ENCODE measurements at places on chromosomes 7 and 10.

DNA sequence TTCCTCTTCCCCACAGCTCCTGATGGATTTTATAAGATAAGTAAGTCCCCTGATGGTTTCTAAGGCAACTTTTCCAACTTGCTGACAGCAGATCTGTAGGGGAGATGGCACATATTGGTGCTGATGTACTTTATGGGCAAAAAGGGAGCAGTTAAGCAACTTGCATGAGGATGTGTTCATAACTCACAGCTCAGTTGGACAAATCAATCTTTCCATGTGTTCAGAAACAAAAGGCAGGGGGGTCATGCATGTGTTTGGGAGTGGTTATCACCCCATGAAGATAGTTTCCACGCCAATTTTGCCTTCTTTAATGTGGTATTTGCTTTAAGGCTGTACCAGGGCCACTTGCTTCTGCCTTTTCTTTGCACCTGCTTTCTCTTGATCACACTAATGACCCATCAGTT, 6.1 kb downstream of the RBM20 start:
- DNase-seq, result no peak

GRCh38 chr10:113267619-113268562, 285.0 kb upstream of the HABP2 start:
- DNase-seq, result no peak

- DNase-seq, result no peak
Observed at GRCh38 chr7:95321720-95322119, 2.6 kb downstream of the PON1 start.

DNA sequence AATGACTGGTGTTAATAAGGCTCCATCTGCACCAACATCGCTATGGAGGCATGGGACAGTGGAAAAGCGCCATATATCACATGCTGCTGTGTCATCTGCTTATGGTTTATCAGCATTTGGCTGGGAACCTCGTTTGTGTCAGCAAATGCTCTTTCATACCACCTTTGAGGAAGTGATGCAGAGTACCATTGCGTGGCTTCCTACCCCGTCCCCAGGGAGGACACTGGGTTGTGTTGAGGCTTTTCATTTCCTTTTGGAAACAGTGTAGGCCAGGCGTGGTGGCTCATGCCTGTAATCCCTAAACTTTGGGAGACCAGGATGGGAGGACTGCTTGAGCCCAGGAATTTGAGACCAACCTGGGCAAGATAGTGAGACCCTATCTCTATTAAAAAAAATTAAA, 6.8 kb downstream of the TACR2 start:
- no peak for DNase-seq

GRCh38 chr10:77359287-77359691, 278.3 kb downstream of the KCNMA1 start:
- no peak for DNase-seq

- DNase-seq, result no peak
Observed at GRCh38 chr7:93578762-93579161, 4.2 kb upstream of the CALCR start.

DNA sequence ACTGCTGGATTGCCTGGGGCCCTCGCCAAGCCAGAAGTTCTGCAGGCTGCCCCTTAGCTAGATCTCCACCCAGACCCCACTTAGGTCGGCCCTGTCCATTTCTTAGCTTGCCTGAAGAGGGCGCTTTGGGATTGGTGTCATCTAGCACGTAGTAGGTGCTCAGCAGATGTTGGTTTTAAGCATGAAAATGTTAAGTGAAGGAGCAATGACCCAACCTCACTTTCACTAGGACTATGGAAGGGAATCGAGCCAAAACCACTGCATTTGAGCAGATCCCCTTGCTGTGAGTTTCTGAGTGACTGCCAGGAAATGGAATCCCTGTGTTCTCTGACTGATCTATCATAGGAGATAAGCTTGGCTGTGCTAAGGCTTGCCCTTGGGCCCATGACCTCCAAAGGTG, 131.7 kb upstream of the EEPD1 start:
- DNase-seq, result no peak

DNA sequence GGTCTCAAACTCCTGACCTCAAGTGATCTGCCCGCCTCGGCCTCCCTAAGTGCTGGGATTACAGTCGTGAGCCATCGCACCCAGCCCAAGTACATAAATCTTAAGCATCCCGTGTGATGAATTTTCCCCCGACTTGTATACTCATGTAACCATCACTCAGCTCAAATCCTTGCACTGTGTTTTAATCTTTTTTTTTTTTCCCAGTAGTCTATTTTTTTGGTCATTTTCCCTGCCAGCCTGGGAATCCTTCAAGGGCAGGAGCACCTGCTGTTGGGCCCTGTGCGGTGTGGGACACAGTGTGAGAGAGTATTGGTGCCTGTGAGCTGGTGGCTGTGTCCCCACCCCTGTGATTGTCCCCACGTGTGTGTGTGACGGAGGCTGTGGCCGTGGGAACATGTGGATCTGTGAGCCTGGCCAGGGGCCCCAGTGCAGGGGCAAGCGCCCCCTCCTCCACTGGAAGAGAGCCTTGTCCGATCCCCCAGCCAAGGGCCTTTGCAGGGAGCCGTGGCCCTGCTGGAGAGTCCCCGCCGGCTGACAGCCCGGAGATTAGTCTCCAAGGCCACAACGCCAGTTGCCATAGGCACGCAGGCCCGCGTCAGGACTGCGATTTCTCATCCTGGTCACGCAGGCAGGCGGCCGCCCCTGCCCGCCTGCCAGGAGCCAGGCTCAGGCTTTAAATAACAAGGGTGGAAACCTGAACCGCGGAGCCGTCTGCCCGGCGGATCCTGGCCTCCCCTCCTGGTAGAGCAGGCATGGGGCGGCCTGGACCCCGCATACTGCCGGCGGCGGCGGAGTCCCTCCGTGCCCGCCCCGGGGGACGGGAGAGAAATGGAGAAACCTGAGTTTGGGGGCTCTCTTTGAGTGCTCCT, 26.5 kb downstream of the GTF2IRD1 start:
- DNase-seq, result no peak
